Omental fat pad (tissue), 4 donors: ENCODE measurements at places on chromosomes 2 and 18.

- DNase-seq, result no peak
These were observed 206.5 kb upstream of the AGAP1 start for GRCh38 chr2:235287375-235287733.

DNA sequence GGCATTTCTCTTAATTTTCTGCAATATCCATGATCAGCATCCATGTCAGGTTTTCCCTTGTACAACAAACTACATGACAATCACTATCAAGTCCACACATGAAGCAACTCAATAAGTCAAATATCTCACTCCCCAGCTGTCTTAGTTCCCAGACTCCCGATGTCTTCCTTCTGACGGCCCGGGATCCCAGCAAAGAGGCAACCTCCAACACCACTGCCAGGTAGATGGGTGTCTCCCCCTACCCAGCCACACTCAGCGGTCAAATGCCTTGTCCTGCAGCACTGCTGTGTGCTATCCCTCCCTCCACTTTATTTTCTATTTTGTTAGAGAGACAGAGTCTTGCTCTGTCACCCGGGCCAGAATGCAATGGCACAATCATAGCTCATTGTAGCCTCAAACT lies 23.3 kb downstream of the TRABD2A start:
- DNase-seq, result no peak

DNA sequence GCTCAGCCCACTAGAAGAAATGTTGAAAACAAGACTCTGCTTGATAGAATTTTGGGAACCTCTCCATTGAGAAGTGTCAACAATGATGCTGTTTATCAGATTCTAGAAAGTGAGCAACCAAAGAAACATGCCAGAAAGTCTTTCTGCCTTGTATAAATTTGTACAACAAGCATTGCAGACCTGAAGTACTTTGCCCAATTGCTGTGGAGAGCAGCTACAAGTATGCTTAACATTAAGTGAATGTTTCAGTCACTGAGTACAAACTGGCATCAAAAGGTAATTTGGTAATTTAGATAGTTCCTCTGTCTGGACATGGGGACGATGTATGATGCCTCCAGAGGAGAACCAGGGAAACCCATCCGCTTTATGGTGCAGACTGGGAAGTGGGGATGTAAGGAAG lies 33.4 kb upstream of the SKA1 start:
- no peak for DNase-seq

GRCh38 chr2:54638774-54639187 lies 84.7 kb upstream of the EML6 start:
- no peak for DNase-seq

DNA sequence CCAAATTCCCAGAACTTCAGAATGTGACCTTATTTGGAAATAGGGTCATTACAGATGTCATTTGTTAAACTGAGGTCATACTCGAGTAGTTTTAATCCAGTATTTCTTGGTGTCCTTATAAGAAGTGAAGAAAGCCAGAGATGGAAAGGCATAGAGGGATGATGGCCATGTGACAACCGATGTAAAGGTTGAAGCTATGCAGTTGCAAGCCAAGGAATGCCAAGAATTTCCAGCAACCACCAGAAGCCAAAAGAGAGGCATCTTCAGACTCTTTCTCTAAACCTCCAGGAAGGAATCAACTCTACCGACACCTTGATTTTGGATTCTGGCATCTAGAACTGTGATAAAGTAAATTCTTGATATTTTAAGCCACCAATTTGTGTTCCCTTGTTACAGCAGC lies 242.2 kb downstream of the CDH20 start:
- DNase-seq, result no peak

DNA sequence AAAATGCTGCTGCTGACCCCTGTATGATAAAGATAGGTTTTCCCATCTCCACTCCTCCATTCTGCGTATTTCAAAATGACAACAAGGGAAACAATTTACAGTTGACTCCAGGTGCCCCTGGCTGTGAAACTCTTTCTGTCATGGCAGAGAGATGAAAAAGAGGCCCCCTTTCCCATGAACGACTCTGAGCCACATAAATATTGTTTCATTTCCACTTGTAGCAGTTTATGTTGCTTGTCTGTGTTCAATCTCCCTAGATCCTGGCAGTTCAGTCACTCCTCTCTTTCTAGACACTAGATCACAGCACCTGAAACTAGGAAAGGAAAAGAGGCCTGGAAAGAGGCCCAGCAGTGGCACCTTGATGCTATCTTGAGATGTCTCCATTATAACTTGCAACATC lies 121.0 kb upstream of the ZNF521 start:
- no peak for DNase-seq

GRCh38 chr2:128379021-128380015 lies 60.6 kb upstream of the HS6ST1 start:
- DNase-seq, result no peak

- DNase-seq, result no peak
These were observed 618.8 kb downstream of the SOCS6 start for GRCh38 chr18:70907673-70908072.

DNA sequence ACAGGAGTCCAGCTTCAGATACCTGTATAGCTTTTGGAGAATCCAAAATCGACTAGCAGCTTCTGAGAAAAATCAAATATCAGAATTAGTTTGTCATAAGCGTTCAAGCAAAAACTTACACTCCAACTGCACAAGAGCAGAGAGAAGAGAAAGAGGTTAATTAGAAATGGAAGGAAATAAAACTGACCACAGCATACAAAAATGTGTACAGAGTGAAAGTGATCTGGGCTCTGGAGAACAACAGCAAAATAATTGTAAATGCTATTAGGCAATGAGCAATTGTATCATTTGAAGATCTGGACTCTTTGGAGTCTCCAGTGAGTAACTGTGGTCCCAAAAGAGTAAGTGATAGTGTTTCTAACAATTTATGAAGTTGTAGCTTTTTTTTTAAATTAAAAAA lies 867.3 kb downstream of the TRIB2 start:
- no peak for DNase-seq

- no peak for DNase-seq
These were observed 102.1 kb upstream of the TMEM178A start for GRCh38 chr2:39563572-39563971.

DNA sequence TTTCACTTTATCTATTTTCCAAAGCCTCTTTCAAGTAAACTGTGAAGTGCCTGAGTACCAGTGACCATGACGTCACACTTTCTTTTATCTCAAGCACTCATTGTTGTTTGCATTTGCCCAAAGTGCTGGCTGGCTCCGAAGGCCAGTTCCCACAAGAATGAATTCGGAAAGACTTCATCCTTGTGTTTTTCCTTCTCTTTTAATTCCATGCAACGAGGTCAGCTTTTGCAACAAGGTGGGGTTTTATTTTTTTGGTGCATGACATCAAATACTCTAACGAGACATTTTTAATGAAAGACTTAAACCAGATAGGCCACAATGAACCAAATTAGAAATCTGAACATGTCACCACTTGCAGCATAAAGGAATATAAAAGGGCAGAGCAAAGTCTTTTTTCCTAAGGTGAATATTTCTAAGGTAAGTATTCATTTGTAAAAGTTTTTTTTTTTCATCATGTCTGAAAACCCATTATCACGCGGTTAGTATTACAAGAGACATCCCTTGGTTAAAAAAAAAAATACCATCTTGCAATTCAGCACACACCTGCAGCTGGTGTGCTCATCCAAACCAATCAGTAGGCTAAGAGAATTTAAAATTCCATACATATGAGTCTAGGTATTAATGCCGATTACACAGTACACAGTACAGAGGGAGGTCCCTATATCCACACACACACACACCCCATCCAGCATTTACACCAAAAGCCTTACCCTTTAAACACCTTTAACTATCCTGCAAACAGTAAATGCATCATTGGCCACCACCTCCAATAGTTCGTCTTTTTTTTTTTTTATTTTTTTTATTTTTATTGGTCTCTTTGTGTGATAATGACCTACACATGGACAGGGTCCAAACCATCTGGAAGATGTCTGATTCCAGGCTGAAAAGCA lies 2.3 kb downstream of the ARL4C start:
- no peak for DNase-seq

GRCh38 chr2:175926272-175926671 lies 75.8 kb downstream of the LNPK start:
- no peak for DNase-seq

GRCh38 chr2:11355194-11356053 lies 11.0 kb upstream of the ROCK2 start:
- no peak for DNase-seq

DNA sequence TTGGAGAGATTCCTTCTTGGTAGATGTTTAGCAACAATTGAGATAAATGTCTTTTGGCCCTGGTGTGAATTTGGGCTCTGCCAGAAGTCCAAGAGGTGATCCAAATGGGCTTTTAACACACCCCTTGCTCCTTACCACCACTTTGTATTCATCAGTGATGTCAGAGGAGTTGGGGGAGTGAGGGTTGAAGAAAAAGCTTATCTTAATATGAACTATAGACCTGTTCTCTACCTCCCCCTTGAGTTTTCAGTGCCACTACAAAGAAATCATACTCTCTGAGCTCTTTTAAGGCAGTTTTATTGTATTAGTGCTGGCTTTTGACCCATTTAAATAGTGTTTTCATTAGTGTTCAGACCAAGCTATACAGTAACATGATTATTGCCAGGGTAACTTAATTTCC lies 229.1 kb downstream of the PHLPP1 start:
- no peak for DNase-seq

DNA sequence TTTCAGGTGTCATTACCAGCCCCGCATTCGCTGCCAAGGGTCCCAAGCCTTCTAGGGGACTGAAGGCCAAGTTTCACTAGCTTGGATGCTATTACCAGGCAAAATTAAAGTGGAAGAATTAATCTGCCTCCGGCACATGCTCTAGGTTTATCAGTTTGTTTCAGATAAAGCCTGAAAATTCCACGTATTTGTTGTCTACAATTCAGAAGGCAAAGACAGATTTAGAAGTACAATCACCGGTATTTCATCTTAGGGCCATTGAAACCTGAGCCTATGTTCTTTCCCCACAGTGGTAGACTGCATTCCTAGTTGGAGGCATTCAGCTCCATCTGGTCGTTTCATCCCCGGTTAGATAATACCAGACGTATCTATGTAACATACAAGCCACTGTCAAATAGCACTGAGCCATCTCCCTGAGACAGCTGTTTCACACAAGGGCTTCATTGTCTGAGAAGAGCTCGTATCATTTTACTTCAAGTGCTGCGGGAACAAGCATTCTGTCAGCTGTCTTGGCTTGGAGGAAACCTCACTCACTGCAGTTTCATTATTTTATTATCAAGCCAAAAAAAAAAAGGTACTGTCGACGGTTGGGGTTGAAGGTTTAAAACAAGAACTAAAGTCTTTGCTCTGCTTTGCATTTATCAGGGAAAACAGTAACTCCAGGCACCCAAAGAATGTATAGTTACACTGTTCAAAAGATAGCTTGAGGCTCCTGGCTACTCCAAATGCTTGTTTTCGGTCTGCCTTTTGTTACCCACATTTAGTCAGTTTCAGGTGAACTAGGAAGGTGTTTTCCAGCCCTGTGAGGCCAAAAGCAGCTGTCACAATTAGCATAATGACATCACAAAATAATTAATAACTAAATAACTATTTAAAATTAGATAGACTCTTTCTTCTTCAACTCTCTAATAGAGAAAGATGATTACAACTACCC lies 76.7 kb downstream of the TGIF1 start:
- DNase-seq, result no peak

- no peak for DNase-seq
These were observed 217.1 kb downstream of the SLC4A3 start for GRCh38 chr2:219844401-219845091.

DNA sequence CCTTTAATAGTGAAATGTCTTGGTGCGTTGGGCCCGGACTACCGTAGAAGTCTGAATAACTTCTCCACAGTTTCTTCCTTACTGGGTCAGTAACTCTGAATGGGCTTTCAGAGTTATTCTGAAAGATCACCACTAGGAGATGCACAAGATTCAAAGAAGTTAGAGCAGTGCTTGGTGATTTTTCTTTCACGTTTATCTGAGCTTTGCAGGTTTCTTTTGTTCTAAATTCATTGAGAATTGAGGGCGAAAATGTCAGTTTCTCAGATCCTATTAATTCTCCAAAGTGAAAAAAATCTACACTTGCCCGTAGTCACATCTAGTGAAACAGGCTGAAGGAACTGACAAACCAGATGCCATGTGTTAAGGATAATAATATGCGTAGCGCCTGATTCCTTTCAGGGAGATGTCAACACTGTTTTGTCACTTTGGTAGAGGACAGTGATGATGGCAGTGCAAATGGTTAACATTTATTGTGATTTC lies 70.1 kb downstream of the QPCT start:
- DNase-seq, result no peak

- no peak for DNase-seq
These were observed 558.8 kb upstream of the CDH2 start for GRCh38 chr18:28735731-28736130.

DNA sequence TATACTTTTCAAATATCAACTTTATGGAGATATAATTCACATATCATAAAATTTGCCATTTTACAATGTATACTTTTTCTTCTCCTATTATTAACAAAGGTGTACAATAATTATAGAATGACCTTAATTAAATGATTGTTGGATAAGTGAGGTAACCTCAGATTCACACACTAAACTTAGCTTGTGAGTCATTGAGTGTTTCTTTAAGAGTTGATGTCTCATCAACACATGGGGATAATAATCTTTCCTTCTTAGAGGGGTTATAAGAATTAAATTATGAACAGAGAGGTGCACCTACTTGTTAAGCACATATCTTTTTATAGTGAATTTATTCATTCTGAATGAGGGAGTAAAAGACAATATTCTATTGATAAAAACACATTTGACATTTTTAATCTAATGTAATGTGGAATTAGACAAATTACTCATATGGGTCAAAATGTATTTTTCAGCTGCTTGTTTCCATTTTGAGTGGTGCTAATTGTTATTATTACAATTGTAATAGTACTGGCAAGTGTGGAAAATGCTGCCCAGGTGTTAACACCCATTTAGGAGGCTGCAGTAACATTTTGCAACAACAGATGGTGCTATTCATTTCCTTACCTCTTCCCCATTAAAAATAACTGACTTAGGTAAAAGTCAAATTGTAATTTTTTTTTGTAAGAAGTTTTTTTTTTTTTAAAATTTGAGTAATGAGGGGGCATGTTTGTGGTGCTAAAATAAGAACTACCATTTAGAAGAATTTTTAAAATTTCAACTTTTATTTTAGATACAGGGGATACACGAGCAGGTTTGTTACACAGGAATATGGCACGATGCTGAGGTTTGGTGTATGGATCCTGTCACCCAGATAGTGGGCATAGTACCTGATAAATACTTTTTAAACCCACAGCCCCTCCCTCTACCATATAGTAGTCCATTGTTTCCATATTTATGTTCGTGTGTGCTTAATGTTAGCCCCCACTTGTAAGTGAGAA lies 32.1 kb upstream of the DYNAP start:
- DNase-seq, result no peak
